ENCODE measurements at places on chromosomes 13 and 19. TPM values are rescaled to one million over a fixed set of nuclear protein-coding genes. Genes with fewer than 3 reads are reported as not detected.
A peak's percentile ranks its signal among the peaks of the same experiment; 100 is the strongest.

GRCh38 chr13:40377783-40378182 is 288.7 kb downstream of the FOXO1 start:
- H3K36me3 ChIP-seq, result peaks cover 14% of the 10 kb centered on the region
- H3K4me1 ChIP-seq, result peaks cover 23% of the 10 kb centered on the region
- peaks cover 1% of the 10 kb centered on the region for H3K27me3 ChIP-seq

DNA sequence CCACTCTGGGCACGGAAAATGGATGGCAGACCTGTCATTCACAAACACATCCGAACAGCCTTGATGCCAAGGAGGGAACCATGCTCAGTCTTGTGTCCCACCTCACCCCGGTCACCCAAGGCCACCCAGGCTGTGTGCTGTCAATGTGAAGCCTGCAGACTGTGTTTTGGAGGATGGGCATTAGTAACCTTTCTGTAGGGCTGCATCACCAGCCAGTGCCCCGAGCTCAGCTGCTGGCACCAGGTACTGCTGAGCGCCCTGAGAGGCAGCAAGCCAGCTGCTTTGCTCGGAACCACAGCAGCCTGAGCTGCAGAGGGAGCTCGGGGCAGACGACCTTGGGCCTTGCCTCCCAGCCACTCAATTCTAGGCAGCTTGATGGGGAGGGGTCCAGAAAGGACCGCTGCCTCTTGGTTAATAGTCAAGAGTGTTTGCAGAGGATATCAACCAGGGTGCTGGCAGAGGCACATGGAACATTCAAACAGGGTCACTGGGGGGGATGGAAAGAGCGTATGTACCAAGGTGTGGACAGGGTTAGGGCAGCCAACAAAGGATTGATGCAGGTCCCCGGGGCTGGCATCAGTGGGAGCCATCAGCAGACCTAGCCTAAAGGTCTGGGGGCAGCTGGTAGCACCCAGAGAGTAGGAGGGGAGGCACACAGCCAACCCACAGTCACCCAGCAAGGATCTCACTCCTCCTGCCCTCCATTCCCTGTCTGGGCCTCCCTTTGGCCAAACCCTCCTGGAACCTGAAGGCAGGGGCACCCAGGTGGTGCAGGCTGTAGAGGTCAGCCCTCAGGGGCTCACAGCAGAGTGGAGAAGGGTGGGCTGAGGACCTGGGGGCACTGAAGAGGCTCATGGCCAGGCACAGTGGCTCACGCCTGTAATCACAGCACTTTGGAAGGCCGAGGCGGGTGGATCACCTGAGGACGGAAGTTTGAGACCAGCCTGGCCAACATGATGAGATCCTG is 8.1 kb downstream of the VSTM2B start:
- DNase-seq, result no peak
- peaks cover 12% of the 10 kb centered on the region for H3K4me1 ChIP-seq
- no peaks in the 10 kb centered on the region for H3K36me3 ChIP-seq
- no peak overlapping the region for H3K27ac ChIP-seq

DNA sequence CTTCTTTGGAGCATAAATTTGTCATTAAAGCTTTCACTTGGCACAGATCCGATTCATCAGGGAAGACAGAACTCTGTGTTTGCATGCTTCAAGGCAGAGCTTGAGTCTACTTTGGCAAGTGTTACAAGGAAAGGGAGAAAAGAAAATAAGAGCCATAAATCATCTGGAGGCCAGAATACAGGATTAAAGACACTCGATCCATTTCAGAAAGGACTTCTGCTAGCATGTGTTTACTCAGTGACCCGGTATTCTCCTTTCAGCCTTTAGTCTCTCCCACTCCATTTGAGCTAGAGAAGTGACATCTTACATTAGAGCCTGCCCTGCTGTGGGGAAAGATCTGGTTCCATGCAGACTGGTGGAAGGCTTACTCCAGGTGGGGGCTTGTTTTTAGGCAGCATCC is 306.4 kb downstream of the KLF5 start:
- no peaks in the 10 kb centered on the region for H3K4me1 ChIP-seq
- H3K27me3 ChIP-seq, result peaks cover 1% of the 10 kb centered on the region
- no peak overlapping the region for H3K27ac ChIP-seq

GRCh38 chr19:3346677-3347353 is 19.6 kb upstream of the NFIC start:
- H3K27ac ChIP-seq, result no peak overlapping the region
- H3K4me3 ChIP-seq, result no peak overlapping the region
- no peaks in the 10 kb centered on the region for H3K27me3 ChIP-seq
- no peak for DNase-seq
- H3K4me1 ChIP-seq, result no peaks in the 10 kb centered on the region

DNA sequence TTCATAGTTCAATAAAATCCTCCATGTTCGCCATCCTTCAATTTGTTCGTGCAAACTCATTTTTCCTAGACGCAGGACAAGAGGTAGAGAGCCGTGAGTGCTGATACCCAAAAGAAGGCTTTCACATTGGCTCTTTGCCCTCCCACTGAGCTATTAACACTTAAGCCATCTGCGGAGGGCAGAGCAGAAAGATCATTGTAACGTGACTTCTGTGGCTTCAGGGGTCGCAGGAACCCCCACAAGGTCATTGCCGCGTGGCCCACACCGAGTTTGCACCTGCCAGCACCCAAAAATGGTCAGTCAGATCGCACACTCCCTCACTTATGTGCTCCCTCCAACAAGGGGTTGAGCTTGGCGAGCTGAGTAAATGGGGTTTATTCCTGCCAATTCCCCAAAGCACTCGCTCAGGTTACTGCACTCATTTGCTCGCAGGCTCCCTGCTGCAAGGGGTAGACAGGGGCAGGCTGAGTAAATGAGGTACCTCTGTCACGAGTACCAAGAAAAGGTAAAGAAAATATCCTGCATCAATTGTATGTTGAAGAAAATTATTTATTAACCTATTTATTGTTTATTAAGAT is 144.1 kb downstream of the PRR20E start:
- H3K4me1 ChIP-seq, result no peaks in the 10 kb centered on the region
- no peak overlapping the region for H3K27ac ChIP-seq
- no peaks in the 10 kb centered on the region for H3K36me3 ChIP-seq
- no peaks in the 10 kb centered on the region for H3K27me3 ChIP-seq
- no peak overlapping the region for H3K4me3 ChIP-seq

GRCh38 chr19:54430306-54431254 is 15.3 kb downstream of the TTYH1 start:
- peak; percentile 36 for DNase-seq
- peaks cover 9% of the 10 kb centered on the region for H3K27me3 ChIP-seq
- H3K27ac ChIP-seq, result no peak overlapping the region
- H3K4me3 ChIP-seq, result peak overlapping the region; percentile 50

DNA sequence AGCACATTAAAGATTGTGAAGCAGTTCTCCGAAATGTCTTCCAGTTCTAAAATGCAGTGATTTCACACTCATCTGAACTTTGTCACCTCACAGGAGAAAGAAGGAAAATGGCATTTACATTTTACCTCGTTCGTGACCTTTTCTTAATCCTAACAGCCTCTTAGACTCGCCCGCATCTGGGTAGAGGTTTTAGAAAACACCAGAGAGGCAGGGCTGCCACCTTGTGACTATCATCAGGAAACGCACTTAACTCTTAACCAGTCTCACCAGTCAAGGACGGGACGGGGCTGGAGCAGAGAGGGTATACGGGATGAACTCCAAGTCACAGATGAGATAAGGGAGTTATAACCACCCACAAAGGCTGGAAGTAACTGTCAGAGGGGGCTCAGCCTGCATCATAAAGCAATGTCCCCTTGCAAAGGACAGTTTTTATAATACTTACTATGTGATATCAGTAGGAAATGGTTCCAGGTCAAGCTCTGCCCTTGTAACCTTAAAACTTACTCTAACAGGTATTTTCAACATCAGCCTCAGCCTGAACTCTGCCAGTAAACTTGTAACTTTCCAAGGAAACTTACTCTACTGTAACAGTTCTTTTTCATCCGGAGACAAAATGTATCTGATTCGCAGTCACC is 8.6 kb upstream of the CEACAM6 start:
- no peaks in the 10 kb centered on the region for H3K36me3 ChIP-seq
- peaks cover 60% of the 10 kb centered on the region for H3K27me3 ChIP-seq
- peak; percentile 60 for DNase-seq
- H3K4me1 ChIP-seq, result peaks cover 2% of the 10 kb centered on the region
- no peak overlapping the region for H3K4me3 ChIP-seq

GRCh38 chr13:98896868-98897144 is 81.1 kb downstream of the DOCK9 start:
- peaks cover 68% of the 10 kb centered on the region for H3K36me3 ChIP-seq
- peaks cover 10% of the 10 kb centered on the region for H3K4me1 ChIP-seq
- H3K4me3 ChIP-seq, result no peak overlapping the region

GRCh38 chr19:2274185-2274711 is 7.7 kb downstream of the PEAK3 start:
- peak overlapping the region; percentile 56 for H3K4me3 ChIP-seq
- no peaks in the 10 kb centered on the region for H3K27me3 ChIP-seq
- H3K4me1 ChIP-seq, result peaks cover 30% of the 10 kb centered on the region
- peaks cover 25% of the 10 kb centered on the region for H3K36me3 ChIP-seq

ZNF534 gene
- not detected for total RNA-seq

ELANE gene
- total RNA-seq, result not detected

ZNF728 gene
- not detected for total RNA-seq

LGALS4 gene
- total RNA-seq, result 2.3 TPM

ZNF701 gene
- total RNA-seq, result 30.5 TPM

NCAN gene
- not detected for total RNA-seq

DAND5 gene
- total RNA-seq, result 0.20 TPM

Measured in activated CD4-positive, alpha-beta T cell treated with anti-CD3 and anti-CD28 coated beads, Interleukin-2, amount 10 ng/mL, durations not matched to agents 7 days and 5 days (primary cell).